ENCODE measurements at places on chromosomes 5 and 9.

DNA sequence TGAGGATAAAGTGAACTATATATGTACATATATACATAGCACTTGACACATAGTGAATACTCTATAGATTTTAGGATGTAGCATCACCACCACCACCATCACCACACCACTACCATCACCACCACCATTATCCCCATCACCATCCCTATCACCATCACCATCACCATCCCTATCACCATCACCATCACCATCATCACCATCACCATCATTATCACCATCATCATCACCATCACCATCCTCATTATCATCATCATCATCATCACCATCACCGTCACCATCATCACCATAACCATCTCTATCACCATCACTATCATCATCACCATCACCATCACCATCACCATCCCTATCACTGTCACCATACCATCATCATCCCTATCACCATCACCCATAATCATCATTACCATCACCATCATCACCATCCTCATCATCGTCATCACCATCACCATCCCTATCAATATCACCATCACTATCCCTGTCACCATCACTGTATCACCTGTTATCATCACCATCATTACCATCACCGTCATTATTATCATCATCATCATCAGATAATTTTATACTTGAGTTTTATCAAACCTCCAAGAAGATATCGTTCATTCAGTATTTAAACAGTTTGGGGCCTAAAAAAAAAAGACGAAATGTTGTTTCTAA lies 109.4 kb downstream of the CFAP90 start:
- DNase-seq = no peak

DNA sequence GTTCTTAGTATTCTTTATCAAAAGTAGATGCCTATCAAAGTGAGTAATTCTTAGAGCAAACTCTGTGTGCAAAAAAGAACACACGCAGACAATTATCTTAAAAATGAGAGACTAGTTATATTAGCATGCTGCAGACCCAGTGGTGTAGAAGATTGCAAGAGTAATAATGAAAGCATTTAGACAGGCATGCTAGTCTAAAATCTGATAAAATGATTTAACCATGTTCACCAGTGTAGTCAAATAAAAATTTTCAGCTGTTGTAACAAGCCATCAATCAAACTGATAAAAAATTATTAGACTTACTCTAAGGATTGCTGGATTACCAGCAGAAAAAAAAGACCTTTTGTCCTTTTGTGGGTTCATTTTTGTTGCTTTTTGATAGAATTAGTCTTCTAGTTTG lies 241.9 kb upstream of the TLE4 start:
- DNase-seq = no peak

DNA sequence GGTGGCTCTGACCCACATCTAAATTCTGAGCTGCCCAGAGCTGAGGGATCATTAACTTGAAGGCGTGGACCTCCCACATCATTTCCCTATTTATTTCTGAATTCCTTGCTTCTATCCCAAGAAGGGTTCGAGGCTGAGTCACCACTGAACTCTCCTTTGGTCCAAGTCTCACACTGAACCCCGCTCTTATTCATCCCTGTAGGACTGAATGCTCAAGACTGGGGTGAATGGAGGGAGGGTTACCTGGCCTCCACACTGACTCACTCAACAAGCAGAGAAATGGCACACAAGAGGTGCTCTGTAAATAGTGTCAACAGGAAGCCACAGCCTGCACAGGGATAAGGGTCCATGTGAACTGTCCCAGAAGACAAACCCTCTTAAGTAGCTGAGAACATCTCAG lies 79.1 kb upstream of the FSTL4 start:
- no peak for DNase-seq

- no peak for DNase-seq
These were observed 79.6 kb downstream of the MYO10 start for GRCh38 chr5:16856531-16856930.

DNA sequence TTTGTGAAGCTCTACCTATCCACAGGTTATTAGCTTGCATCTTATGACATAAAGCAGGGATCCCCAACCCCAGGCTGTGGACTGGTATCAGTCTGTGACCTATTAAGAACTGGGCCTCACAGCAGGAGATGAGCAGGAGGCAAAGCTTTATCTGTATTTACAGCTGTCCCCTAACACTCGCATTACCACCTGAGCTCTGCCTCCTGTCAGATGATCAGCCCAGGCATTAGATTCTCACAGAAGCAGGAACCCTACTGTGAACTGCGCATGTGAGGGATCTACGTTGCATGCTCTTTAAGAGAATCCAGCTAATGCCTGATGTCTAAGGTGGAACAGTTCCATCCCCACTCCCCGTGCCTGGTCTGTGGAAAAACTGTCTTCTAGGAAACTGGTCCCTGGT lies 19.7 kb downstream of the FBXW11 start:
- DNase-seq = no peak

GRCh38 chr5:88718736-88719135 lies 164.2 kb downstream of the MEF2C start:
- DNase-seq = no peak

- no peak for DNase-seq
These were observed at the start of gene GRM6 for GRCh38 chr5:178994580-178995340. Gene GRM6 (minus strand): TSS chr5:178995320. CDS start chr5:178994944, 376 bp downstream.

GRCh38 chr5:35306716-35307365 lies 76.6 kb upstream of the PRLR start:
- DNase-seq = no peak

- no peak for DNase-seq
These were observed 22.4 kb upstream of the NDFIP1 start for GRCh38 chr5:142086229-142086628.

GRCh38 chr5:178115136-178115813 lies 1.9 kb downstream of the N4BP3 start:
- DNase-seq = no peak

- DNase-seq = no peak
These were observed 373 bp upstream of the PHYKPL start for GRCh38 chr5:178232920-178233429.

All from stimulated activated CD4-positive, alpha-beta T cell treated with anti-CD3 and anti-CD28 coated beads, Interleukin-15, amount 100 ng/mL, for 48 hours (primary cell).